GM23248 (cell line): ENCODE measurements at places on chromosomes 1 and 21. TPM values are rescaled to one million over a fixed set of nuclear protein-coding genes. Genes with fewer than 3 reads are reported as not detected.

DNA sequence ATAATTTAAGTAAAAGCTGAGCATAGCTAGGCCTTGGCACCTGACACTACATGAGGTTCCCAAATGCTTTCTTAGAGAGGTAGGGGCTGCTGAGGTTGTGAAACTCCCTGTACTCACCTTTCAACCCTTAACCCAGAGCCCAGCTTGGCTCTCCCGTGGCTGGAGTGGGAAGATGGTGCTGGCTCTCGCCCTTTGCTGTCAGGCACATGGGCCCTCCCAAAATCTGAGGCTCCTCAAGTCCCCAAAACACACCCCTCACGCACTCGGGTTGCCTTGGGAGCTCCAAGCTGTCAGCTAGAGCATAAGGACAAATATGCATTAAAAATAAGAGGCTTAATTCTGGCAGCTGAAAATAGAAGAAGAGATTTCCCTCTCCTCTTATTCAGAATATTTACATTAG lies 46.7 kb upstream of the PLPPR4 start:
- no peak for DNase-seq

DNA sequence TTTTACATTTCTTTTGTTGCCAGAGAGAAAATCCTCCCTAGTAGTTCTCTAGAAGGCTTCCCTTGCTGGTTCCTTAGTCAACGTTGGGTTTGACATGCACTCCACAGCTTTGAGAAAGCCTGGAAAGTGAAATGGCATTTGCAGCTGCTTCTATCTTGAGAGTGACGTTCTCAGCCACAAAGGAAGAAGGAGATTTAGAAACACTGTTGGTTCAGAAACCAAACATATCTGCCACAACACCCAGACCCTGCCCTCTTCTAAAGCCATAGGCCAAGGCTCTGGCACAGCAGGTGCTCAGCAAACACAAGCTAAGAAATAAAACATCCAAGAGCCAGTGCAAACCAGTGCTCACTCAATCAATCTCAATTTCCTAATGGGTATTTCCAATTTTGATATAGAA lies 121.4 kb downstream of the CCDC185 start:
- DNase-seq, result no peak

GRCh38 chr1:178098262-178098661 lies 4.4 kb downstream of the RASAL2 start:
- DNase-seq, result no peak

GRCh38 chr1:228804640-228805413 lies 69.5 kb downstream of the RHOU start:
- no peak for DNase-seq

DNA sequence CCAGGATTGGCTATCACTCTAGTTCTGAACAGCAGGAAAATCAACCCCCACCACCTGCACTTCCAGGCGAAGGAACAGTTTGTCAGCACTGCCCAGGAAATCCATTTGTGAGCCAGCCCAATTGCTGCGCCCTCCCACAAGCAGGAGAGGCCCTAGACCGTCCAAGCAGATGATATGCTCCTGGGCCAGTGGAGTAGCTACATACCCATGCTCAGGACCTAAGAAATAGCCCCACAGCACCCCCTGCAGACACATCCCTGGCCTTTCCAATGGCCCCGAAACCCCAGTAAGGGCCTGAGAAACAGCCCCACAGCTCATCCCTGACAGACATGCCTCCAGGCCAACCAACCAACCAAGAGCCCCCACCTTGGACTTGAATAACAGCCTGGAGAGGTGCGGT lies 111.5 kb upstream of the ZC3H11B start:
- no peak for DNase-seq

GRCh38 chr1:192805832-192806323 lies 3.0 kb upstream of the RGS2 start:
- peak; percentile 93 for DNase-seq

DNA sequence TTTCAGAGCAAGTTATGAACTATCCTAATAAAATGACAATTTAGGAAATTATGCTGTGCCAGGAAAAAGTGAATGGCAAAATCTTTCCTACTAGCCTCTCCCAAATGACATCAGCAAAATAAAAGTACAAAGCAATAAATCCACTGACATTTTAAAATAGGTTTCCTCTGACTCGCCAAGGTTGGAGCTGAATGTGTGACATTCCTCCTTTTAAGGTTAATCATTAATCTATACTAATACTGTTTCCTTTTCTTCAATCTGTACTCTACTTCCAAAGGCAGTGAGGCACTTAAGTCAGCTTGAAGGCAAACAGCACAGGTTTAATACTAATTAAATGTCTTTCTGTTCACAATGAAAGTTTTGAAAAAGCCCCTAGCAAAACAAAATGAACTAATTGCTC lies 15.7 kb downstream of the RNF19B start:
- DNase-seq, result peak; percentile 59

GRCh38 chr1:14539309-14539708 lies 59.2 kb upstream of the KAZN start:
- no peak for DNase-seq

GRCh38 chr1:100178091-100178490 lies at the start of gene LRRC39:
Gene LRRC39 (minus strand): TSS chr1:100178256. CDS start chr1:100168516, 9,740 bp downstream.
- DNase-seq, result no peak

Gene UBXN10
- 0.11 TPM in 1 of 2 replicates, not detected in the other for total RNA-seq
